ENCODE measurements at places on chromosomes 1 and 21. TPM values are rescaled to one million over a fixed set of nuclear protein-coding genes. Genes with fewer than 3 reads are reported as not detected.

DNA sequence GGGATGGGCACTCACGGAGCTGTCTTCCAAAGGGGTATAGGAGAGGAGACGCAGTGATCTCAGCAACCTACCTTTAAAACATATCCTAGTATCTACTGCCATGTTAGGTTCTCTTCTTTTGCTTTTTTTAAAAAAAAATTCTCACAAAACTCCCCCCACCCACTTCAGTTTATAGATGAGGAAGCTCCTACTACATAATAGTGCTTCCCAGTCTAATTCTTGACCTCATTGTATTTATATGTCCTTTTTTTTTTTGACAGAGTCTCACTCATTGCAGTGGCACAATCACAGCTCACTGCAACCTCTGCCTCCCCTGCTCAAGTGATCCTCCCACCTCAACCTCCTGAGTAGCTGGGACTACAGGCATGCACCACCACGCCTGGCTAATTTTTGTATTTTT lies 99.9 kb downstream of the OSBPL9 start:
- DNase-seq, result no peak

DNA sequence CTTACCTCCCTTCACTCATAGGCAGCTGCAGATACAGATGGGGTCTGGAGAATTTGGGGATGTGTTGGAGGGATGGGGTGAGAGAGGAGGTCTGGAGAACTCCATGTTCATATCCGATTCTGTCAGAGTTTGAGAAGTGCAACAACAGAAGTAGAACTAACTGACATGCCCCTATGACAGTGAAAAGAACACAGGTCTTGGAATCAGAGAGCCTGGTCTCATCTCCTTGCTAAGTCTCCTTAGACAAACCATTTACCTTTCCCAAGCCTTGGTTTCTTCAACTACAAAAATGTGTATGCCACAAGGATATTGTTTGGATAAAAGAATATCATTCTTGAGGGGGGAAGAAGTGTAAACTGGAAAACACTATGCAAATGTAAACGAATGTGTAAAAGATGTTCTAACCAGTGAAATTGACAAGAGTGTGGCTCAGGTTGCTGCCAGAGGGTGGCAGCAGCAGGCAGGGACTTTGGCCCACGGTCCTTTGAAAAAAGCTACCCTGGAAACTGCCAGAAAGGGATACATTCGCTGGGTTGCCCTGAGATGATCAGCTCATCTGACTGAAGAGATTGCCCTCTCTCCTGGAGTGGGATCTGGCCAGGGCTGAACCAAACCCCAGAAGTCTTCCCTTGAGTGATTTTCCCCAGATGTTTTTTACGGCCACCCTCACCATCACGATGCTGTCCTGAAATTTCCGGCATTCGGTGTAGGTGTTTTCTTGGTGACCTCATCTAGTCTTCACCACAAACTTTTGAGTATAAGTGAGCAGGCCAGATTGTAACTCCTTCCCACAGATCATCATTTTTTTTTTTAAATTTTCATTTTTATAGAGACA lies 17.0 kb upstream of the CD2 start:
- DNase-seq, result peak; percentile 80

DNA sequence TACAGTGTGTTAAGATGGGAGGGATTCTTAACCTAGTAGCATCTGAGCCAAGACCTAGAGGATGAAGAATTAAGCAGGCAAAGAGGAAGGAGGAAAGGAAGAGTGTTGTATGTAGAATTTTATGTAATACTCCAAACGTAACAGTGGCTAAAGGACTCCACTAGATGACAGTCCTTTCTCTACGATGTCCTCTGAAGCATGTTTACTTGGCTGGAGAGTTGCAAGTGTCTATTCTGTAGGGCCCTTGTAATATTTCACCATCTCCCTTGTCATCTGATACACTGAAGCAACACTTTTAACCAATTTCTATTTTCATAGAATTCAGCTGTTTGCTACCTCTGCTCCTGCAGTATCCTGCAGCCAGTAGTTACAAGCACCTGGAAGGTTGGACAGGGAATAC lies 2.2 kb upstream of the YBX1 start:
- DNase-seq, result no peak

DNA sequence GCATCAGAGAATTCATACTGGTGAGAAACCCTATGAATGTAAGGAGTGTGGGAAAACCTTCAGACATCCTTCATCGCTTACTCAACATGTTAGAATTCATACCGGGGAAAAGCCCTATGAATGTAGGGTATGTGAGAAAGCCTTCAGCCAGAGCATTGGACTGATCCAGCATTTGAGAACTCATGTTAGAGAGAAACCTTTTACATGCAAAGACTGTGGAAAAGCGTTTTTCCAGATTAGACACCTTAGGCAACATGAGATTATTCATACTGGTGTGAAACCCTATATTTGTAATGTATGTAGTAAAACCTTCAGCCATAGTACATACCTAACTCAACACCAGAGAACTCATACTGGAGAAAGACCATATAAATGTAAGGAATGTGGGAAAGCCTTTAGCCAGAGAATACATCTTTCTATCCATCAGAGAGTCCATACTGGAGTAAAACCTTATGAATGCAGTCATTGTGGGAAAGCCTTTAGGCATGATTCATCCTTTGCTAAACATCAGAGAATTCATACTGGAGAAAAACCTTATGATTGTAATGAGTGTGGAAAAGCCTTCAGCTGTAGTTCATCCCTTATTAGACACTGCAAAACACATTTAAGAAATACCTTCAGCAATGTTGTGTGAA lies 12.8 kb downstream of the ZFP69B start:
- no peak for DNase-seq

- DNase-seq, result no peak
Measured at GRCh38 chr1:38892976-38893375, 11.6 kb upstream of the GJA9 start.

DNA sequence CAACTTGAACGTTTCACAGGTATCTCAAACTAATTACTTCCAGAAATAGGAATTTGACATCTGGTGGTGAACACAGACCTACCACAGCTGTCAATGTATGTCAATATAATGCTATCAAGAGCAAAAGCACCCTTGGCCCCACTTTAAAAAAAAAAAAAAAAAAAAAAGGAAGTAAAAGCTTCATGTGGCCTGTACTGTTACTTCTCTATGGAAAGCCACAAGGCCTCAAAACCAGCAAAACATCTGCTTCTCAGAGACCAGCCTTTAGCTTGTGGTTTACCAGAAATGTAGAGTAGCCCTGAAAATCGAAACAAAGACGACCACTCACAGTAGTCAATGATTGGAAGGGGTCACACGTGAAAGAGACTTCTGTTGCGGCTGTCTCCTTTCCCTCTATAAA lies 109.6 kb downstream of the SLC45A1 start:
- peak; percentile 95 for DNase-seq

DNA sequence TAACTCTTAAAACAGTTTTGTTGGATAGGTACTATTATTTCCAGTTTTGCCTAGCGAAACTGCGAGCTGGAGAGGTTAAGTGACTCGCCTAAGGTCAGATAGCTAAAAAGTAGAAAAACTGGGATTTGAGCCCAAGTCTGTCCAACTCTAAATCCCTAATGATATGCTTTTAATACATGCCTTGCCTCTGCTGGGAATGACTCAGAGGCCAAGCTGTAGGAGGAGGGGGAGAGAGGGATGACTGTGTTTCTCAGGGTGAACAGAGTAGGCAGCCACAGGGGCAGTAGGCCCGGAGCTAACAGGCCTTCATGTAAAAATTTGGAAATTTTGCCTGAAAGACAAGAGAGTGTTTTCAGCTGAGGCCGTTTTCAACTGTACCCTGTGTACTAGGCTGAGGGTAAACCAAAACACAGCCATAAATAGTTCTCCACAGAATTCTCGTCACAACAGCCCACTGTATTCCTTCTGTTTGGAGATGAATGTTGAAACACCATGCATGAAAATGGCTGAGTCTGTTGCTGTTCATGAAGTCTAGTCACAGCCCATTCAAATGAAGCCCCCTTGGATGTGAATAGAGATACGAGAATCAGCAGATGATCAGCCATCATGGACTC lies 107.5 kb upstream of the HOOK1 start:
- no peak for DNase-seq

DNA sequence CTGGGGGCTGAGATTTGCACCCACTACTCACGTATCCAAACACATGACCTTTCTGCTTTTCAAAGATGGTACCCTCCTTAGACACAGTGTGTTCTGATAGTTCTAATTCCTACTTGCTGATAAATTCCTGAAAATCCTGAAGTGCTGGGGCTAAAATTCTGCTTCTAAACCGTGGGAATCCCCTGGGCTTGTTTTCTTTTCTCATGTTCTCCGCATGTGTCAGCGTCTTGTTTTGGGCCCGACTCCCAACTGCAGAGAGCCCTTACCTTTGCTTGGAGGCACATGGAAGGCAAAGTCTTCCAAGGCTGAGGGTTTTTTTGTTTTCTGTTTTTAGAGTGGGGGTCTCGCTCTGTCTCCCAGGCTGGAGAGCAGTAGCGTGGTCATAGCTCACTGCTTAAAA lies 27.2 kb downstream of the PSMG1 start:
- no peak for DNase-seq

GRCh38 chr1:25579292-25580252 lies 36.2 kb downstream of the LDLRAP1 start:
- DNase-seq, result no peak

DNA sequence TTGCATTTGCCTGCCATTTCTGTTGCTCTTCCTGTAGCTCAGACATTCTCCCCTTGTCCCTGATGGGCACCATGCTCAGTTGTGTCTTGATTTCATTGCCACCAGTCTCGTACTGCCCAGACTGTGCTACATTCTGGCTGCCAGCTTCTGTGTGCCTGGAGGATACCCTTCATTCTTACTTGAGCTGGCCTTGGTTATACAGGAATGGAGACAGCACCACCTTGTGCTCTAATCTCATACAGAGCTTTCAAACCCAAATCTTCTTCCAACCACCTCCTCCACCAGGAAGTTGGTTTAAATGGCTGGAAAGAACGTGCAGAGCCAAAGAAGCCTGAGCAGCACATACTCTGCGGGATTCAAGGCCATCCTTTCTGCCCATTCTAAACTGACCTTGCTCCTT lies 165.3 kb downstream of the SLC35F3 start:
- DNase-seq, result peak; percentile 42

- no peak for DNase-seq
Measured at GRCh38 chr1:218679988-218680748, 335.0 kb downstream of the TGFB2 start.

Gene OLIG1
- total RNA-seq, result not detected

Gene SH3BGRL3
- 108 TPM for total RNA-seq

Gene IL20
- total RNA-seq, result not detected

Gene LPAR3
- total RNA-seq, result not detected

Gene FNDC10
- total RNA-seq, result not detected

Gene ACTL8
- total RNA-seq, result not detected
